Skin of body (tissue), 3 donors: ENCODE measurements at places on chromosomes 6 and 20. TPM values are rescaled to one million over a fixed set of nuclear protein-coding genes. Genes with fewer than 3 reads are reported as not detected.

DNA sequence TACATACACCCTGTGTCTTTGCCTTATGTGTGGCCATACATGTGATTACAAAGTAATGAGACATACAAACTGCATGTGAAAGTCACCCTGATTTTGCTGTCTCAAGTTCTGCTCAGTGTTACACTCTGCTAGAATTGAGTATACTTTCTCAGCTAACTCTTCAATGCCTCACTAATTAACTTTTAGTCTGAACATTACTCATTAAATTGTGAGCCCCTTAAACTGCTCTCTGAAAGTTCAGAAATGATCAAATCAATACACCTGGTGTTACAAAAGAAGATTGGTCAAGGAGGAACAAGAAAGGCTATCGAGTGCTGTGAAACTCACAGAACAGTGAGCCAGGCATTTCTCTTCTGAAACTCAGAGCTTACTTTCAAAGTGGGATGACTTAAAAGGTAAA lies 71.3 kb downstream of the MKKS start:
- no peak for DNase-seq

Gene OLIG3
- total RNA-seq, result not detected

GRCh38 chr6:41621367-41621766 lies 16.9 kb upstream of the MDFI start:
- no peak for DNase-seq

Gene EFCAB8
- total RNA-seq, result not detected

Gene CCN2
- 83.1 TPM for total RNA-seq

- no peak for DNase-seq
These were observed 48.6 kb upstream of the COL9A1 start for GRCh38 chr6:70351461-70351860.

DNA sequence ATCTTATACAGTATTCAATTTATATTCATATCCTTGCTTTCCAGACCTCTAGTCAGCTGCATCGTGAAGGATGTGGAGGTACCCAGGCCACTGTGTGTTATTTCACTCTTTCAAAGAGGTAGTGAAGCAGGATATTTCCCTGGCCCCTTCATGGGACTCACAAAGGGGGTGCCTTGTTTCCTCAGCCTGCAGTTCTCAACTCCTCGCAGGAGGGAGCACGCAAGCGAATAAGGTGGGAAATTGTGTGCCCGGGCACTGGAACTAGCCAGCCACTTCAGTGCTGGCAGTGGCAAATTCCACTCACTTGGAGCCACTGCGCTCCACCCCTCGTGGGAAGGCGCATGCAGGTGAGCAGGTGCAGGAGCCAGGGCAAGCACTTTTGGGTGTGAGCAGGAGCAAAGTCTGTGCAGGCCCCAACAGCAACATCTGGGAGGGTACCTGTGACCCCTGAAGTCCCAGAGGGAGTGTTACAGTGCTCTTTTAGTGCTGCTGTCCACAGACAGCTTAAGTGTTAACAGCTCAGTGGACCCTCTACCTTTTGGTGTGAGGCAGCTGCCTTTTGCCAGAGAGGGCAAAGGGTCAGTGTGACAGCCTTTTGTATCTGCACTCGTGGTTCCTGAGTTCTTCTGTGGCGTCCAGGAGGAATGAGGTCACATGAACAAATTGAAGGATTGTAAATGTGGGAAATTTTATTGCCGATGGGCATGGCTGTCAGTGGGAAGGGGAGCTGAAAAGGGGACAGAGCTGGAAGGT lies 49.4 kb upstream of the FAM135A start:
- no peak for DNase-seq
